Tibial nerve (tissue), 4 donors: ENCODE measurements at places on chromosomes 2 and 18.

DNA sequence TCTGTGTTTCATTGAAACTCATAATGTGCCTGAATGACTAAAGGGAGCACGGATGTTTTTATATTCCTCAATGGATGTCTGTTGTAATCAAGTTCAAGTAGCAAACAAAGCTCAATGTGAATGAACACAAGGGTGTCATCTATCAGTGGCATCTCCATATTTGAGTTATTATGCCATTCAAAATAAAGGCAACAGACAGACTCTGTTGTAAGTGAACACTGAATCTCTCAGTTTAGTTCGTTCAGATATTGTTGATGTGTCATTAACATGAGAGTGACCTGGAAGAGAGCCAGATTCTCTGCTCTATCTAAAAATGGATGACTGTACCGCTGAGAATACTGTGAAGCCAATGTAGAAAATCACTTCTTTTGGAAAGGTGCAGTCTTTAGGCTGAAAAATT lies 118.7 kb downstream of the NUP35 start:
- no peak for DNase-seq
- no peak overlapping the region for H3K27ac ChIP-seq
- H3K36me3 ChIP-seq = no peaks in the 10 kb centered on the region
- H3K27me3 ChIP-seq = no peaks in the 10 kb centered on the region

DNA sequence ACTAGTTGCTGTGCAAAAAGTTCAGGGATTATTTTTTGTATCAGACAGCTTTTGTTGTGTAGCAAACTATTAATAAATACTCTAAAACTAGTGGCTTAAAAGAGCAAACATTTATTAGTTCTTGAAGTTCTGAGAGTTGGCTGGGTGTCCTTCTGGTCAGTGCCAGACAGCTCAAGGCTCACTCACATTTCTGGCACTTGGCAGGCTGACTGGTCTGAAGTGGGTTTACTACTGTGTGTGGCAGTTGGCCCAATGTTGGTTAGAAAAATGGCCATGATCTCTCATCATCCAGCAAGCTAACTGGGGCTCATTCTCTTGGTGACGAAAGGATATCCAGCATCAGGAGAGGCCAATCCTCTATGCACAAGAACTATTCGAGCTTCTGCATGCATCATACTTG lies 71.4 kb upstream of the ZNF385B start:
- H3K36me3 ChIP-seq = peaks cover 37% of the 10 kb centered on the region
- H3K4me1 ChIP-seq = no peaks in the 10 kb centered on the region
- no peak for DNase-seq
- H3K27ac ChIP-seq = no peak overlapping the region

DNA sequence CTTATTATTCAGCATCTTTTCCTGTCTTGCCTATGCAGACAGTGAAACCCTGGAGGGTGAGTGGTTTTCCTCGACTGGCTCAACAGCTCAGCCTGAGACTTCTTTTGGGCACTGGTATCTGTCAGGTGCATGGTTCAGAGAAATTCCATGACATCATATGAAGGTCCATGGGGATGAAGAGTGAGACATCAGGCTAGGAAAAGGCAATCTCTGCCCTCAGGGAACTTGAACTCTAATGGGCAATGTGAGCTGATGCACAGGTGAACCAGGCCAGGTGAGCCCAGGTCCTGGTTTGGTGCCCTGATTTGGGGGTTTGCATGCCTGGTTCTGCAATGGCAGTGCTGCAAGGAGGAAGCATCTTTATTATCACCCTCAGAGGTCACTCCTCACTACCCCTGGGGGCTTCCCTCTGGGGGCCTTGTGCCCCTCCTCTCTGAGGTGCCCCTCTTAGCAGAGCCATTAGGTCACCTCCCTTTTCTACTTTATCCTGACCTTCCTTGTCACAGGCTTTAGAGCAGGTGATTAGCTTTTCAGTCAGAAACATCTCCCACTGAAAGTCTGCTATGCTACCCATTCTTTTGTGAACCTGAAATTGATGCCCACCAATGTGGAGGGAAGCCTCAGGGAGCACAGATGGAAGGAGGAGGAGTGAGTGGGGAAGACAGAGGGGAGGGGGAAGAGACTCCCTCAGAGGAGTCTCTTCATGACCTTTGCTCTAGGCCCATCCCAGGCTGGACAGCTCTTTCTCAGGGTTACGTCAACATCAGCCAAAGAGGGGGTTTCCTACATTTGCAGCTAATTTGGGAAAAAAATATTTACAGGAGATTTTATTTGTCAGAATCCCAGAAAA lies 47.3 kb downstream of the MERTK start:
- H3K27me3 ChIP-seq = no peaks in the 10 kb centered on the region
- no peak for DNase-seq
- peaks cover 9% of the 10 kb centered on the region for H3K4me1 ChIP-seq
- H3K27ac ChIP-seq = no peak overlapping the region
- peaks cover 15% of the 10 kb centered on the region for H3K36me3 ChIP-seq
- no peak overlapping the region for H3K4me3 ChIP-seq

DNA sequence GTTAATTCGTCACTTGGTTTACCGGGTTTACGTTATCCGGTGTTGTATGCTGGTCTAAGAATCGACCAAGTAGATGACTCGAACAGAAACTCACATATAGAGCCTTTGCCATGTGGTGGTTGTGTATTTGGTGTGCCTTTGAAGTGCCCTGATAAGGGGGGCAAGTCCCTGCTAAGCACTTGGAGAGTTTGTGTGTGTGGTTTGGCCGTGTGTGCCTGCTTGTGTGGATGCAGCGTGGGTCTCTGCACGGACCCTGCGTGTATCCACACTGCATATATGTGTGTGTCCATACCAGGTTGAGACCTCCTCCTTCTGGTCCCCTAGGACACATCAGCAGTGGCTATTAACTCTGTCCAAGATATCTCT lies 2.4 kb upstream of the CELF4 start:
- no peaks in the 10 kb centered on the region for H3K36me3 ChIP-seq
- no peak for DNase-seq
- peaks cover 11% of the 10 kb centered on the region for H3K4me1 ChIP-seq
- H3K27me3 ChIP-seq = peaks cover 88% of the 10 kb centered on the region
- H3K4me3 ChIP-seq = no peak overlapping the region

DNA sequence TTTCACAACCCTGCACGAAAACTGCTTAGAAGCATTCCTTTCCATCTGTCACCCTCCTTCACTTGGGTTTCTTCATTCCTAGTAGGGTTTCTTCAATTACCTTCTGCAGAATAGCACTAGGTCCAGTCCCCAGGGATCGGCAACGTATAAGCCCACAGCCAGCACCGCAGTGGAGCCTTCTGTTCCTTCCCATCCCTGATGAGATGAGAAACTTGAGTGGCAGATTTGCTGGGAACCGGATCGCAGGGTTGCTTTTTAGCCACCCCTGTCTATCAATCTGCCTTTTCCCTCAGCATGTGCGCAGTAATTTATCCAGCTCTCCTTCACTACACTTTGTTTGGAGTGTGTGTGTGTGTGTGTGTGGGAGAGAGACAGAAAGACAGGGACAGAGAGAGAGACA lies 94.2 kb downstream of the CD8B2 start:
- H3K36me3 ChIP-seq = no peaks in the 10 kb centered on the region
- H3K27me3 ChIP-seq = peaks cover 25% of the 10 kb centered on the region
- no peak overlapping the region for H3K27ac ChIP-seq
- peaks cover 3% of the 10 kb centered on the region for H3K4me1 ChIP-seq
